Upper lobe of right lung (tissue), 1 donor: ENCODE measurements at places on chromosomes 6 and 20.

- DNase-seq, result no peak
These were observed 52.9 kb downstream of the TRMT11 start for GRCh38 chr6:126039284-126039683.

GRCh38 chr6:136499370-136499769, 50.9 kb downstream of the MAP7 start:
- no peak for DNase-seq

DNA sequence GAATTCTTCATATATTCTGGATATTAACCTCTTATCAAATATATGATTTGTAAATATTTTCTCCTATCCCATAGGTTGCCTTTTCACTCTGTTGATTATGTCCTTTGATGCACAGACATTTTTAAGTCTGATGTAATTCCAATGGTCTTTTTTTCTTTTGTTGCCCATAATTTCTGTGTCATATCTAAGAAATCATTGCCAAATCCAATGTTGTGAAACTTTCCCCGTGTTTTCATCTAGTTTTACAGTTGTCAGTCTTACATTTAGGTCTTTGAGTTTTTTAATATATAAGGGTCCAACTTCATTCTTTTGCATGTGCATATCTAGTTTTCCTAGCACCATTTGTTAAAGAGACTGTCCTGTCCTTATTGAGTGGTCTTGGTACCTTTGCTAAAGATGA, 111.5 kb downstream of the SESN1 start:
- DNase-seq, result no peak

- no peak for DNase-seq
These were observed 466.5 kb upstream of the RNF217 start for GRCh38 chr6:124495665-124496190.

GRCh38 chr20:60583741-60584140, 625.5 kb downstream of the CDH26 start:
- no peak for DNase-seq

GRCh38 chr20:51098284-51098810, 75.4 kb upstream of the KCNG1 start:
- no peak for DNase-seq

DNA sequence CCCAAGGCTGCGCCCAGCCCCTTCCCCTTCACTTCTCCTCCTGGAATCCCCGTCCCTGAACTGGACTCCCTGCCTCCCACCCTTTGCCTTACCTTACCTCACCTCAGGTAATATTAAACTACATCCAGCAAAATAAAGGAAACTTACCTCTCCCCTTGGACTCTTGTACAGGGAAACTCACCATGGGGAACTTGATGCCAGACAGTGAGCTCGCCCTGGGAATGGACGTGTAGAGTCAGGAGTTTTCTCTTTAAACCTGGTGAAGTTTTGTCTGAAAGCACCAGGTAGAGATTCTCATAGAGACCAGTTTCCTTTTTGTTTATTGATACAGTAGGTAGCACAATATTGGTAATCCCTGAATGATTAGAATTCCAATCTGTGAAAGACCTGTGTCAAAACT, 544 bp upstream of the HLA-C start:
- DNase-seq, result no peak

- no peak for DNase-seq
These were observed 43.6 kb downstream of the DLL1 start for GRCh38 chr6:170247178-170247701.

GRCh38 chr20:62831361-62831788, 14.5 kb downstream of the COL9A3 start:
- DNase-seq, result no peak

- DNase-seq, result no peak
These were observed 140.8 kb downstream of the BTBD9 start for GRCh38 chr6:38498805-38499445.

- no peak for DNase-seq
These were observed 12.9 kb upstream of the ZNF391 start for GRCh38 chr6:27375613-27376079.

GRCh38 chr20:7650086-7650879, 290.0 kb downstream of the HAO1 start:
- no peak for DNase-seq

- DNase-seq, result no peak
These were observed 244.4 kb downstream of the FOXA2 start for GRCh38 chr20:22339946-22340345.

GRCh38 chr6:109013656-109014305, 80.9 kb downstream of the SESN1 start:
- no peak for DNase-seq

GRCh38 chr20:31913431-31914157, 38.3 kb downstream of the PDRG1 start:
- DNase-seq, result peak; percentile 47
